ENCODE measurements at places on chromosomes 7 and 10.

GRCh38 chr10:112250555-112250954 lies 32.6 kb upstream of the TECTB start:
- no peak for DNase-seq

GRCh38 chr7:81685270-81685868 lies 84.5 kb downstream of the HGF start:
- DNase-seq, result no peak

GRCh38 chr7:7816816-7817536 lies 98.6 kb upstream of the RPA3 start:
- no peak for DNase-seq

DNA sequence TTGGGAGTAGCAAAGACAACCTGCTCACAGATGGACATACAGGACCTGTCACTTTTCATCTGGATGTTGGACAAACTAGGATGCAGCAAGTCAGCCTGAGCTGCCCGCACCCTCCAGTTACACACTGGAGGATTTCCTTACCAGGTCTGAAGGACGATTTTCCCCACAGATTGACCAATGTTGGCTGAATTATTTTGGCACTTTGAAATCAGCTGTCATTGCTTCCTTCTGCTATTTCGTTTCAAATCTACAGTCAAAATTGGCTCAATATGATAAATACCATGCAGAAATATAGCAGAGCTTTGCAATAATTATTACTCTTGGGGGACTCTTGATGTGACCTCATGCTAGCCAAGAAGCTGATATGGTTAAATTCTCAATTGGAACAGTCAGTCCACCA lies 2.5 kb downstream of the CLRN3 start:
- DNase-seq, result no peak

DNA sequence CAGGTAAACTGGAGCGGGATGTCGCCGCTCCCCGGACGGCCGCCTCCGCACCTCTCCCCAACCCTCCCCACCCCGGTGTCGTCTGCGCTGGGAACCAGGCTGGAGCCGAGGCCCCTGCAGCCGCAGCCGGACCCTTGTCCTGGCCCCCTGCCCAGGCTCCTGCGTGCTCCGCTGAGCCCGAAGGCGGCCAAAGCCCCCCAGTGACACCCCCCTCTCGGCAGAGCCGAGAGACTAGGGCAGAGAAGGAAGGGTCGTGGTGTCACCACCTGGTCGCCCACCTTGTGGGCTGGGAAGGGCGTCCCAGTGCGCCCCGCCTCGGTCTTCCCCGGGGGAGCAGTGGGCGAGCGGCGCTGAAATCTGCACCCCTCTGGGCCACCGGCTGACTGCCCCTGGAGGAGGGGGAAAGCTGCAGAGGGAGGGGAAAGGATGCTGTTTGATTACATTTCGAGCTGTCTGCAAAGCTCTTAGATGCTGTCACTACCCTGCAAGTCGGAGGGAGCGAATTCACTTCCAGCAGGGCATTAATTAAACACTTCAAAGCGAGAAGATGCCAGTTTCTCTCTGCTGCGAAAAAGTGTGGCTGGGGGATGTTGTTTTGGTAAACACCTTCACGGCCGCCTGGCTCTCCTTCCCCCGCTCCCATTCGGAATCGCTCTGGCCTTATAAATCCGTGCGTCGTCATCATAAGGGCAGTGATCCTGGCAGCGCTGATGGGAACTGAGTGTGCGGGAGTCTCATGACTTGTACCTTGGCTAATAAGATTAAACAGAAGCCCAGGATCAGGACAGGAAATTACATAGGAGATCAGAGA lies 622 bp downstream of the DYNC1I1 start:
- peak; percentile 51 for DNase-seq

- DNase-seq, result no peak
Observed at GRCh38 chr10:70885481-70885880, 2.9 kb downstream of the PCBD1 start.

DNA sequence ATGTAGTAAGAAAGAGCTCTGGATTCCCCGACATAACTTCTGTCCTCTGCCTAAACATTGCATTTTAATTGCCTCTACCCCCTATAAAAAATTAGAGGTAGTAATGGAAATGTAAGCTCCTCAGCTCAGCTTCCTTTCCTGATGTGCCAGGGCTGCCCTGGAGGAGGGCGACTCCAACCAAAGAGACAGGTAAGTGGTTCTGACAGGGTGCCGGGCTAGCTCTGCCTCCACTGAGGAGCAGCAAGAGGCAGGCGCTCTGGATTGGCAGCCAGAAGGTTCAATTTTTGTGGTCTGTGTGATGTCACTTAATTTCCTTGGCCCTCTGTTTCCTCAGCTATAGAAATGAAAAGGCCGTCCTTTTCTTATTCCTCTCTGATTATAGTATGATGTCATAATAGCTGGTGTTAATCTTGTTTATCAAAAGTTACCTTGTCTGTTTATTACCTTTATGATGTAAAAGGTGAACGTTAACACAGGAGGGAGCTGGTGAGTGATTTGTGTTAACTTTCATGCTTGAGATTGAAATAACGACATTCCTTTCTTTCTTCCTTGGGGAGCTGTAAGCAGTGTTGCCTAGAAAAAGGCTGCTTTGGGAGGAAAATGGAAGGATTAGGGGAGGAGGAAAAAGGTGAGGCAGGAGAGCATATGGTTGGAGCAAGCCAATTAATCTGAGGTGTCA lies 51.8 kb downstream of the ANLN start:
- no peak for DNase-seq

GRCh38 chr10:124252097-124252715 lies 158.8 kb upstream of the CHST15 start:
- no peak for DNase-seq

- no peak for DNase-seq
Observed at GRCh38 chr7:26583094-26583648, 281.2 kb downstream of the SKAP2 start.

DNA sequence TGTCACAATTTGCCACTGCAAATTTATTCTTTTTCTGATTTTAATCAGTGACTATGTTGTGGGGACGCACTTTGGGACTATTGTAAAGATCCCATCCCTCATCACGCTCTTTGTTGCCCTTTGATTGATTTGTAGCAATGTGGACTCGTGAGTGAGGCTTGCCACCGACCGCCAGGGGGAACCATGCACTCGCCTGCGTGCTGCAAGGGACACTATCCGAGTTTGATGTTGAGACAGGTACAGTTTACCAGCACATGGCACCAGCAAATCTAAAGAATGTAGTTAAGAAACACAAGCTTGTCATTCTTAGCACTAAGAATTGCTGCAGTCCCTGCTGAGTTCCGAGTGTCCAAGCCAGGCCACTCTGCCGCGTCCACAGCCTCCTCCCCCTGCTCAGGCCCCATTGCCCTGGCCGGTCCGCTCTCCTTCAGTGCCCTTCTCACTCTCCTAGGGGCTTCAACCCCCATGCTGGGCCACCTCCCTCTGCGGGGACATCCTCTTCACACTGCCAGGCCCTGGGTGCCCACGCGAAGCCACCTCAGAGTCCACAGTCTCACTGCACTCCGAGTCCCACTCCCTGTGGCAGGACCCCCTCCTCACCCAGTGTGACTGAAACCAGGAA lies 2.0 kb upstream of the SFTPA2 start:
- peak; percentile 81 for DNase-seq

- no peak for DNase-seq
Observed at GRCh38 chr7:118298771-118299170, 74.3 kb downstream of the ANKRD7 start.

- DNase-seq, result no peak
Observed at GRCh38 chr10:1274701-1275544, 218.7 kb downstream of the WDR37 start.

GRCh38 chr7:140402178-140402835 lies 1.6 kb upstream of the RAB19 start:
- DNase-seq, result no peak

DNA sequence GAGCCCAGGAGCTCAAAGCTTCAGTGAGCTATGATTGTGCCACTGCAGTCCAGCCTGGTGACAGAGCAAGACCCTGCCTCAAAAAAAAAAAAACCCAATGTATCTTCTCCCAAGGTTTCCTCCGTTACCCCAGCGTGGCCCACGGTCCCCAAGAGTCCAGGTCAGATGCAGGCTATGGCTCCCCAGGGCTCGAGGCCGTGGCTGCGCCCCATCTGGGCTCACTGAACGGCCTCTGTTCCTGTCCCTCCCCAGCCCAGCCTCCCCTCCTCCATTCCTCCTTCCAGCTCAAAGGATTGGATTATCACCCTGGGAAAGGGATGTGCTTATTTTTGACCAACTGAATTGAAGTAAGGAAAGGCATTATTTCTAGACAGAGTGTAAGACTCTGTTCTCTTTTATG lies 31.0 kb downstream of the STK32C start:
- no peak for DNase-seq

DNA sequence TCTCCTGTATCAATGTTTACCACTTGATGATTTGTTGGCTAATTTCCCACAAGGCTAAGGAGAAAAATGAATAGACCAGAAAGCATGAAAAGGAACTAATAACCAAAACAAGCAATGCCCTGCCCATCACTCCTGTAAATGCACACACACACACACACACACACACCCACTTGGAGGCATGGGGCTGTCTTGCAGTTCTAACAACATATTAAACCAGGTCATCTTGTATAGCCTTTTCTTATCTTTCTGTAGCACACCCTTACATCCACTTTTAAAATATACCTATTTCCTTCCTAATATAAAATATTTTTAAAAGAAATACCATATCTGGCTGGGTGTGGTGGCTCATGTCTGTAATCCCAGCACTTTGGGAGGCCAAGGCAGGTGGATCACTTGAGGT lies 105.3 kb downstream of the CTTNBP2 start:
- DNase-seq, result no peak

- no peak for DNase-seq
Observed at GRCh38 chr10:5033061-5033778, 29.6 kb upstream of the AKR1C2 start.

- no peak for DNase-seq
Observed at GRCh38 chr7:123714296-123715080, 34.3 kb downstream of the WASL start.

DNA sequence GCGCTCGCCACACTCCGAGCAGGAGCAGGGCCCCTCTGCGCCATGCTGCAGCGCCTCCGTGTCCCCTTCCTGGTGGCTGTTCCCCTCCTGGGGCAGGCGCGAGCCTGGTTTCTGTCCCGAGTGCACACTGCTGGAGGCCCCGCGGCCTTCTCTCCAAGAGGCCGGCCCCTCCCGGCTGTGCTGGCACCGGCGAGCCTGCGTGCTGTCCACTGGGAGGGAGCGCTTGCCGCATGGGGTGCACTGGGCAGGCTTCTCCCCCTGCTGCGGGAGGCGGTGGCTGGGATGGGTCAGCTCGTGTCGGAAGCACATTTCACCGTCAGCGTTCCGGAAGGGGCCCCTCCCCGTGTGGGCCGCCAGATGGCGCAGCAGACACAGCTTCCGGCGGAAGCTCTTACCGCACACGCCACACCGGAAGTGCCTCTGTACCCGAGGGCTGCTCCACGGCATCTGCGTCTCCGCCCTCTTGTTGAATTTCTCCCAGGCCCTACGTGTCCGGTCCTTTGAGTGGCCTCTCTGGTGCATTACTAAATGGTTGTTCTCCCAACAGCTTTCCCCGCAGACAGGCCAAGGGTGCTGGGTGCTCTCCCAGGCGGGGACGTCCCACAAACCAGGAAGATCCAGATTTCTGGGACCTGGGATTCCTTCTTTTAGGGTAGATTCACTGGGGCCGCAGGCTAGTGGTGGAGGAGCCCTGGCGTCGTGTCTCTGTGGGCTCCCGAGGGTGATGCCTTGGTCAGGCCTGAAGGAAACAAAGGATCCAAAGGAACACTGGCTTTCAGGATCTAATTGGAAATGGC lies 18.7 kb downstream of the ZNF786 start:
- no peak for DNase-seq

- DNase-seq, result no peak
Observed at GRCh38 chr10:3779158-3779741, 5.8 kb downstream of the KLF6 start.

GRCh38 chr7:30984359-30985107 lies 20.8 kb downstream of the GHRHR start:
- DNase-seq, result no peak

DNA sequence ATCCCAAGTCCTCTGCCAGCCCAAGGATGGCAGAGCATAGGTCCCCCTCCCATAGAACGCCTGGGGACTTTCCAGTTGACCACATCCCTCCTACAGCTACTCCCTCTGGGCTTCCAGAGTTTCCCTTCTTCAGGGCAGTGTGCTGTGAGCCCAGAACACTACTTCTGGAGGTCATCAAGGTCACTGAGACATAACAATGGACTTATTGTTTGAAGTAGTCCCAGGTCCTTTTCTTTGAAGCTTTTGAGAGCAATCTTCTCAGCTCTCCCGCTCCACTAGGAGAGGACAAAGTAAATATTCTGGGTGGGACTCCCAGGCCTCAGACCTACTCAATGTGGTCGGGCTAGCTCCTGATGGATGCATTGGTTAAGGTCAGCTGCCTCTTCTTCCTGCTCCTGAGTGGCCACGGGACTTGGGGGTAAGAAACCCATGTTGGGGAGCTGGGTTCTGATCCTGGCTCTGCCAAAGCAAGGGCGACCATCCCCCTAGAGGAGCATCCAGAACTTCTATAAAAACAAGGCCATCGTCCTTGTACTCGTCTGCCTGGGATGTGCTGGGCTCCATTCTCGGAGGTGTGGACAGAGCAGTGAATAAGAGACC lies 83.5 kb upstream of the DDC start:
- DNase-seq, result peak; percentile 21

DNA sequence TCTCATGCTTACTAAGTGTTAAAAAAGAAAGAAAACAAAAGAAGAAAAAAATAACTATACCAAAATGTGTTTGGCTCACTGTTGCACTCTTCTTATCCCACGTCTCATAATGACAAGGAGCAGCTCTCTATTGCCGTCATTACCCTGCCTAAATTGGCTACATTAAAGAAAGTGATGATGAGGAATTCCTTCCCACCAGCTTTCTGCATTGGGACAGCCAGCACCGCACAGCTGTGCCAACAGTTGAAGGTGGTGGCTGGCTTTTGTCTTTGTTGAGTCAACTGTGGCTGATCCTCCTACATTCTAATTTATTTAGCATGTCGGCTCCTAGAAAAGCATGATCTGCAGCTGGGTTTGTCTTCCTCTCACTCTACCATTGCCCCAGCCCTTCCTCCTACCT lies 751.8 kb downstream of the KCNMA1 start:
- DNase-seq, result no peak

- DNase-seq, result no peak
Observed at GRCh38 chr10:90819911-90820310, 37.9 kb downstream of the HTR7 start.

- no peak for DNase-seq
Observed at GRCh38 chr10:21069929-21070700, 173.0 kb upstream of the NEBL start.

GRCh38 chr10:70984986-70985722 lies 96.8 kb upstream of the PCBD1 start:
- no peak for DNase-seq

DNA sequence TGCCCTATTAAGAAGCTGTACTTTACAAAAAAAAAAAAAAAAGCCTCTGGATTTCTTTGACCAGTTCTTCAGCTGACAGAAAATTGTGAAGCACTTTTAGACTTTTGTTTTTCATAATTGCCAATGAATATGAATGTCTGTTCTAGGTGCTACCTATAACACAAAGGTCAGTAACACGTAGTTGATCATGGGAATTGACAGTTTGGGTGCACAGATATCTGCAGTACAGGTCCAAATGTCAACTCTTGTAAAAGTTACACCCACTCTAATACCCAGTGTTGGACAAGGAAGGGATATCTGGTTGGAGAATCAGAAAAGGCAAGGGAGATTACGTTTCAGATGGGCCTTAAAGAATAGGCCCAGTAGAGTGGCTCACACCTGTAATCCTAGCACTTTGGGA lies 1.8 kb downstream of the REEP3 start:
- DNase-seq, result no peak

All from mesothelial cell of epicardium (in vitro differentiated cells).